ENCODE measurements at places on chromosomes 1 and 21.

- DNase-seq, result no peak
Measured at GRCh38 chr1:43970502-43970901, 692 bp downstream of the DPH2 start.

GRCh38 chr21:33541105-33541711 lies 709 bp downstream of the GART start:
- DNase-seq, result no peak

DNA sequence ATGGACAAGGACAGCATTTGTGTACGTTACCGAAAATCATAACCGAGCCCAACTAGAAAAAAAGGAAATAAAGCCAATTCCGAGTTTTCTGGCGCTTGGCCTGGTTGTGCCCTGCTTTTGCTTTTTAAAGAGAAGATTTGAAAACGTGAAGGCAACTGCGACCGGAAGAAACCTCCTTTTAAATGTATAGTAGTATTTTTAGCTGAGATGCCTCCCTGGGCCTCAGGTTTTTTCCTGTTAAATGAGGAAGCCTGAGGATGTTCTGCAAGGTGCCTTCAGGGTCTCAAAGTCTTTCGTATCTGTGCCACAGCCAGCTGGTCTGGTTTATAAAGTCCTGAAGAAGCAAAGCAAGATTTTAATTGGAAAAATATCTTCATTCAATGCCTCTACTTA lies 371 bp upstream of the ODF2L start:
- no peak for DNase-seq

- DNase-seq, result no peak
Measured at GRCh38 chr1:111647736-111648135, 28.1 kb downstream of the RAP1A start.

- no peak for DNase-seq
Measured at GRCh38 chr1:223297800-223298199, 66.2 kb downstream of the SUSD4 start.

DNA sequence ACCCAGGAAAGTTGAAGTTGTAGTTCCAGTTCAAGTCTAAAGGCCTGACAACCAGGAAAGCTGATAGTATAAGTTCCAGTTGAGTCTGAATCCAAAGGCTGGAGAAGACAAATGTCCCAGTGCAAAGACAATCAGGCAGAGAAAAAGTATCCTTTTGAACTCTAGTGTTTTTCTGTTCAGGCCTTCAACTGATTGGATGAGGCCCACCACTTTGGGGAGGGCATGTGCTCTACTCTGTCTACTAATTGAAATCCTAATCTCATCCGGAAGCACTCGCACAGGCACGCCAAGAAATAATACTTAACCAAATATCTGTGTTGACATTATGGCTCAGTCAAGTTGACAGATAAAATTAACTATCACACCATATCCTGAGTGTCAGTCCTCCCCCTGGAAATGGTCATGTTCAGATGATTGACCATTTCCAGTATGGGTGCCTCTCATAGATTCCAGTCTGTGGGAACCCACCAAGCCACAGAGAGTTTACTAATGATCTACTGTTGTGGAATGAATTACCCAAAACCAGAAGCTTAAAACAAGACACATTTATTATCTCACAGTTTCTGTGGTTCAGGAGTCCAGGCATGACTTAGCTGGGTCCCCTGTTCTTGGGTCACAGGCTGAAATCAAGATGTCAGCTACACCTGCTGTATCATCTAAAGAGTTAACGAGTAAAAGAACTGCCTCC lies 296.3 kb upstream of the ZP4 start:
- DNase-seq, result no peak

GRCh38 chr1:58699011-58699762 lies 675 bp downstream of the MYSM1 start:
- peak; percentile 15 for DNase-seq

DNA sequence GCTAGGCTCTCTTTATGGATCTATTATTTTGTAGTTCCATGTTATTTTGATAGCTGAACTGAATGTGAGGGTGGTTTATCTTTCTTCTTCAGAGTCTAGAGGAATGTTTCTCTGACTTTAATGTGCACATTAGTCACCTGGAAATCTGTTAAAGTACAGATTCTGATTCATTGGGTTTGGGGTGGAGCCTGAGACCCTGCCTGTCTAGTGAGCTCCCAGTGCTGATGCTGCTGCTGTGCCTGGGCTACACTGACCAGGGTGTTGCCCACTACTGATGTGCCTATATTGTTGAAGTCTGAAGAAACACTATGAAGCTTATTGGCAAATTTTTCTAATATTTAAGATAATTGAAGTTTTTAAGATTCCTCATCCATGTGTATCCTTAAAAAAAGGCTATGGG lies 35.9 kb downstream of the CD46 start:
- no peak for DNase-seq

GRCh38 chr1:28591708-28592320 lies at the start of gene RAB42:
TSS of gene RAB42 (plus strand) at chr1:28592265. CDS start at chr1:28592512, 247 bp downstream.
- no peak for DNase-seq

DNA sequence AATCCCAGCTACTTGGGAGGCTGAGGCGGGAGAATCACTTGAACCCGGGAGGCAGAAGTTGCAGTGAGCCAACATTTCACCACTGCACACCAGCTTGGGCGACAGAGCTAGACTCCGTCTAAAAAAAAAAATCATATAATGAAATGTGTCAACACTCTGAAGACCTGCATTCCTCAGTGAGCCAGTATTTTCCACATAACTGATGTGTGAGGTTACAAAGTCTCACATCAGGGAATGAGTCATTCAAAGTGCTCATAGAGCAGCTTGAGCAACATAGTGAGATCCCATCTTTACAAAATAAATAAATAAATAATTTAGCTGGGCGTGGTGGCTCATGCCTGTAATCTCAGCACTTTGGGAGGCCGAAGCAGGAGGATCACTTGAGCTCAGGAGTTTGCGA lies 65.5 kb downstream of the CASZ1 start:
- no peak for DNase-seq

DNA sequence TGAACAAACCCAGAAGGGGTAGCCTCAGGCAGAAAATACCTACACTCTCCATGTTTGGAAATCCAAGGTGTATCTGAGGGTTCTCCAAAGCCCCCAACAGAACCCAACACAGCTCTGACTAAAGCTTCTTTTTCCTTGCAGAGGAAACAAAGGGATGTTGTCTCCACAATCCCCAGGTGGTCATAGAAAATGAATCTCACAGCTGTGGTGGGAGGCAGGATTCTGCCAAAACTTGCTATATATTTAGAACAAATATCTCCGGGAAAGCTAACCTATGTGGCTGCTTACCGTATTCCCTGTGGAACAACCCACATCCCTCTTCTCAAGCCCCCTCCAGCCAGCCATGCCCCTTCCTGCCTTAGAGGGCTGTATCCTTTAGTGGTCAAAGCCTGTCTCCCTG lies 406.1 kb downstream of the PRDM2 start:
- DNase-seq, result no peak

- no peak for DNase-seq
Measured at GRCh38 chr21:42042651-42043050, 28.5 kb upstream of the UMODL1 start.

- DNase-seq, result no peak
Measured at GRCh38 chr1:97593192-97593591, 327.6 kb downstream of the DPYD start.

- DNase-seq, result no peak
Measured at GRCh38 chr1:119782631-119783325, 14.1 kb upstream of the HMGCS2 start.

GRCh38 chr1:111619635-111620440 lies at the start of gene RAP1A:
TSS of gene RAP1A (plus strand) at chr1:111619789. CDS start at chr1:111691361, 71,572 bp downstream.
- DNase-seq, result peak; percentile 94

DNA sequence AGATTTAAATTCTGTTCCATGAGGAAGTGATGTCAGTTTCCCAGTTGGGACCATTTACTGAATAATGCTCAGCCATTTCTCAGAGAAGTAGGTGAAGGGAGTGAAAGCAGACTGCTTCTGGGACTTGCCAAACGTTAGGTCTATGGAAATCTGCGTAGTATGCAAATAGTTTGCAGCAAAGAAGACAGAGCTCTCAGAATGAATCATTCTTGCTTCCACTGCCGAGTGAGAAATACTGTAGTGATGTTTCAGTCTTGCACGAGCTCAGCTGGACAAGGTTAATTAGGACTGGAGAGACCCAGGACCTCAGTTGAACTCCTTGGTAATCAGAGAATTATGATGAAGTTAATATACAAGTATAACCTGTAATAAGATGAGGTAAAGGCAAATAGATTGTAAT lies 317.7 kb upstream of the DAB1 start:
- DNase-seq, result no peak

DNA sequence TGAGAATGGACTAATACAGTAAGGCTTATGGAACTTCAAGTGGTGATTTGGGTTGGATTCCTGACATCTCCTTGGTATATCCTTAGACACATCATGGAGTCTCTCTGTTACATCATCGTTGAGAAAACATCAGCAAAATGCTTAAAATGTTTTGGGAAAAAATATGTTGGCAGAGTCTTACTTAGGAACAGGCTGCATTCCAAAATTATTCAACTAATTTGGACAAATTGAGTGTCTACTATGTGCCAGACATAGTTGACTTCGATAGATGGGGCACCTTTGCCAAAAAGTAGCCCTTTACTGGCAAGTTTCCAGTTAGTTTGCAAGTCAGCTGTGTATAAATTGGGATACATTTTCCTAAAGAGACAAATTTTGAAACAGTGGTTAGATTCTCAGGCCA lies 253.4 kb upstream of the ST6GALNAC5 start:
- no peak for DNase-seq

- DNase-seq, result peak; percentile 95
Measured at GRCh38 chr1:209875515-209875914, 47.7 kb downstream of the UTP25 start.

GRCh38 chr1:228297822-228298221 lies 90.0 kb downstream of the OBSCN start:
- DNase-seq, result no peak

DNA sequence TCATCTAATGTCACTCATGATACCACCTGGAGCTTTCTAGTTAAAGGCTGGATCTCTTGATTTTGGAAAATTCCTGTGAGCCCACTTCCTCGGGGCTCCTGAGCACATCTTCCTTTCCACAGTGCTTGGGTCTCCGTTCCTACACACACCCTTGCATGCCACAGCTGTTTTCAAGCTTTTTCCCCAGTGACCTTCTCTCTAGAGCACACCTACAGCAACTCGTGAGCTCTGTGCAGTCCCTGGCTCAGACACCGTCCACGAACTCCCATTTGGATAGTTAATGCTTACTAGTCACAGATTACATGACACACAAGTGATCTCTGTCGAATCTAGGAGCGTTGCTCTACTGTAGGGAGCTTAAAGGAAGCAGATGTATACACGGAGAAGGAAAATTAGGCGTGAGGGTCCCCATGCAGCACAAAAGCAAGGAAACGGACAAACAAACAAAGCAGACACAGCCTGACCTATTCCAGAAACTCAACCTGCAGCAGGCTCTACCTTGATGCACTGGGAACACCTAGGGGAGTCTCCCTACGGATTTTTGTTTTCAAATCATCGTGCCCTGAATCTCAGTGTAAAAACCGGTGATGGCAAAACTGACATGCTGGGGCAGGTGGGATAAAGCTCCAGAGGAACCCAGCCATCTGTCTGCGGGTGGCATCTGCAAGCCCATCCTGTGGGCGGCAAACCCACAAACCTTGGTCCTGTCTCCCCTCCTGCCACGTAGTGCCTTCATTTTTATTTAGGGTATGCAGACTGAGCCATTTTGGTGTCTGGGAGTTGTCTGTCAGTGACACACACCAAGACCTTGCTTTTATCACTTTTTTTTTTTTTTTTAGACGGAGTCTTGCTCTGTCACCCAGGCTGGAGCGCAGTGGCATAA lies 177.8 kb downstream of the RUNX1 start:
- DNase-seq, result no peak

- DNase-seq, result no peak
Measured at GRCh38 chr1:47207803-47208373, 18.1 kb upstream of the PDZK1IP1 start.

GRCh38 chr1:211579440-211580302 lies 710 bp upstream of the SLC30A1 start:
- peak; percentile 62 for DNase-seq

DNA sequence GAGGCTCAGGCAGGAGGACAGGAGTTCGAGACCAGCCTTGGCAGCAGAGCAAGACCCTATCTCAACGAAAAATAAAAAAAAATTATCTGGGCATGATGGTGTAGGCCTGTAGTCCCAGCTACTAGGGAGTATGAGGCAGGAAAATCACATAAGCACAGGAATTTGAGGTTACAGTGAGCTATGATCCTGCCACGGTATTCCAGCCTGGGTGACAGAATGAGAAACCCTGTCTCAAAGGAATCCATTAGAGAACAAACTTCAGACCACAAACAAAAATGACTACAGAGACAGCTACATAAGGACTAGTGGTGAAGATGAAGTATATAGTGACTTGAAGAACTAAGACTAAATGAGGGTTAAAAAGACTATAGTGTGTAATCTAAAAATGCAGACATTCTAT lies 233.1 kb downstream of the RERE start:
- DNase-seq, result no peak

GRCh38 chr21:18248171-18248570 lies 3.5 kb downstream of the CHODL start:
- no peak for DNase-seq

- no peak for DNase-seq
Measured at GRCh38 chr1:115090540-115090939, 1.2 kb upstream of the TSPAN2 start.

DNA sequence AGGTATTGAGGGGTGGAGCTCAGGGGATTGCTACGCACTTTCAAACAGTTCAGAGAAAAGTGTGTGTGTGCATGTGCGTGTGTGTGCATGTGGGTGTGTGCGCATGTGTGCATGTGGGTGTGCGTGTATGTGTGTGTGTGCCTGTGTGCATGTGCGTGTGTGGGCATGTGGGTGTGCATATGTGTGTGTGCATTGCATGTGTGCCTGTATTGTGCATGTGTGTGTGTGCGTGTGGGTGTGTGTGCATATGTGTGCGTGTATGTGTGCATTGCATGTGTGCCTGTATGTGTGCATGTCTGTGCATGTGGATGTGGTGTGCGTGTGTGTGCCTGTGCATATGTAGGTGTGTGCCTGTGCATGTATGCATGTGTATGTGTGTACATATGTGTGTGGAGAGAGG lies 12.6 kb upstream of the KCNAB2 start:
- no peak for DNase-seq

- no peak for DNase-seq
Measured at GRCh38 chr1:107863342-107863741, 101.6 kb downstream of the VAV3 start.

DNA sequence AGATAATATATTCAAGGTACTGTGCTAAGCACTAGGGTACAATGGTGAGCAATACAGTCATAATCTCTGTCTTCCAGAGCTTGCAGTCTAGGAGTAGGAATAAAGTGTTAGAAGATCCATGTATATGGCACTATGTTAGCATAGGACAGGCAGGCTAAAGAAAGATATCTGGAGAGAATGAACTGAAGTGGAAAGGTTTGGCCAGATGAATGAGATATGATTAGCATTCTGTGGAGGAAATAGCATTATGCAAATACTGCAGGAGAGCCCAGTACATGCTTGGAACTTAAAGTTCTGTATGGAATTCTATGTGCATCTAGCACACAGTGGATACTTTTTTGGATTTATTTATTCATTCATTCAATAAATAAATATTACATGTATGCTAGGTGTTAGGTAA lies 4.7 kb downstream of the C8A start:
- no peak for DNase-seq
